ENCODE measurements at places on chromosomes 7 and 10. TPM values are rescaled to one million over a fixed set of nuclear protein-coding genes. Genes with fewer than 3 reads are reported as not detected.

DNA sequence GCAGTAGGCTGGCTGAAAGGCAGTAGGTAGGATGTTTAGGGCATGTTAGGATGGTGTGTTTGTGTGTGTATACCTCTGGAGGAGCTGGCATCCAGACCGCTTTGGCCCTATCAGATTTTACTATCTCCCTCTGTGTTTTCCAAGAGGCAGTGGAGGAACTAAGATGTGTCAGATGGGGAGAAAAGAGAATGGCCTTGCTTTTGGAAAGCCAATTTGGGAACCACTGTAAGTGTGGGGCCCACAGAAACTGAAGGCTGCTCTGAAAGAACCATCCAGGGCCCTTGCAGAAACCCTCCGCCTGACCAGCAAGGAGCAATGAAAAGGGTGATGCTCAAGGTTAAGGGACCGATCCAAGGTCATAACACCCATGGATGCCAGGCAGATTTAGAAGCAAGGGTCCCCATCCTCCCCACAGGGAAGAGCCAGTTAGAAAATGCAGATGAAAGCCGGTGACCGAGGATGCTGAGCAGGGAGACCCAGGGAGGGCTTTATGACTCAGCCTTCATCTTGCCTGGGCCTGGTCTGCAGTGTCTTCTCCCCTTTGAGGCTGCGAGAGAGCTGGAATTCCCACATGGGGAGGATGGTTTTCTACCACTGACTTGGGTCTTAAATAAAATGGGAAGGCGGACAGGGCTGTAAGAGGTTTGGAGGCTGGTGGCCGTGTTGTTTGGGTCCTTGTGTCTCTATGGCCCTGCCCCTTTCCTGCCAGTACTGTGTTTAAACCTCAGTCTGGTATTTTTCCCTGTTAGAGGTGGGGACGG lies 275.8 kb downstream of the LRMDA start:
- no peak for DNase-seq

DNA sequence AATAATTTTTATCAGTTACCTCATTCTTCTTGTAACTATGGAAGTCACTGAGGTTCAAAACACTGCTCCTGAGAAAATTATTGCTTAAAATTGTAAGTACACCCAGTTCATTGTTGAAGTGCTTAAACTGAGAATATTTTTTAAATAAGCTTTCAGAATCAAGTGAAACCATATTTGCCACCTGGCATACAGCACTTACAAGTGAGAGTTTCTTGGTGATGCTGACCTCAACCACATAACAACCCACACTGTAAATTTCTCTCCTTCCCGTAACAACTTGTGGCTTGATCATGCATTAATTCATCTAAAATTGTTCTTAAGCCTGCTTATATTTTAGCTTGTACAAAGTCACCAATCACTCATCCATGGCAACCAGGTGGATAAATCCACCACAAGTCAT lies 34.0 kb downstream of the IMMP2L start:
- DNase-seq, result no peak

- DNase-seq, result no peak
Measured at GRCh38 chr10:12191715-12192114, 4.0 kb downstream of the NUDT5 start.

Gene CCDC146
- 14.5 TPM for total RNA-seq

DNA sequence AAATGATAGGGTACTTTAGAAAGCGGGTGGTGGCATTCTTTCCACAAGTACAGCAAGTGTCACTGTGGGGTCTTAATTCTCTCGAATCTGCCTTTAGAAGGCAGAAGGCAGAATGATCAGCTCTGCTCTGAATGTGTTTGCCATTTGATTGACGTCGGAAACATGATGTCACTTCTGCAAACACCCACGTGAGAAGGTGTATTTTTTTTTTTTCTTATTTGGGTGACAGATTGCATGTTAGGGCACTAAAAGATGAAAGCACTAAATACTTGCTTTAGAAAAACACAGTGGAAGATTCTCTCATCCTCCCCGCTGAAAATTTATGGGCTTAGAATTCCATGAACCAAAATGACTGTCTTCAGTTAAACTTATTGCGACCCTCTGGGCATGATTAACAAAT lies 150.2 kb downstream of the TCF7L2 start:
- DNase-seq, result no peak

GRCh38 chr10:44154956-44155355 lies 229.9 kb downstream of the CXCL12 start:
- DNase-seq, result no peak

Gene HMX2
- not detected for total RNA-seq

- DNase-seq, result no peak
Measured at GRCh38 chr7:88091988-88092675, 127.7 kb downstream of the SRI start.

GRCh38 chr10:71344993-71345480 lies 26.0 kb downstream of the SLC29A3 start:
- no peak for DNase-seq

DNA sequence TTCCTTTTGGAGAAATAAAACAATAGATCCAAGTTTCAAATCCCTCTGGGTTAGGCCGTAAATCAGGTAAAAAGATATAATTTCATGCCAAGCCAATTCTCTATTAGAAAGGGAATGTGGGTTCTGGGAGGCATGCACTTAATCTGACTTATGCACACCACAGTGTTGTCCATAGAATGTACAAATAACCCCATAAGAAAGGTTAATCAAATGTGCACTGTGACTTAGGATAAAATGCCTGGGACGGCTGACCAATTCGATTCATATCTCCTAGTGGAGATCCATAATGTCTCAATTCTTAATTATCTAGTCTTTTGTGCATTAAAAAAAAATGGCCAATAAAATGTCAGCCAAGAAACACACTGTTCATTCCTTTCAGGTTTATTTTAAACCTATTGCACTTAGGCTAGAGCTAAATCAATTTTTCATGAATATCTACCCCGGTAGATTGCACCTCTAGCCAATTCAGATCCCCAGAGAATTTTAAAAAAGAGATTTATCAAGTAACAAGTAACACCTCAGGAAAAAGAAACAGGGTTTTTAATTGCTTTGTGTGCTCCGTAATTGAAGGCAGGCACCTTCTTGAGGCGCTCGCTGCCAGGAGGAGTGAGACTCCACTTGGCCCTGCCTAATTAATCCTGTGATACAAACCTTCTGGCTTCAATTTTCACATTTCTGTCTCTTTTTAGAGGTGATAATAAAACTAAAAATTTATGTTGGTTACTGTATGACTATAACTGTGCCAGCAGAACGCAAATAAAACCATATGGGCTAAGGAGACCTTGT lies 265.1 kb downstream of the ETV1 start:
- DNase-seq, result no peak

Gene PURB
- 26.3 TPM for total RNA-seq

- no peak for DNase-seq
Measured at GRCh38 chr7:36224934-36225858, 72.1 kb downstream of the EEPD1 start.
